ENCODE measurements at places on chromosomes 11 and 22.

GRCh38 chr11:93537049-93537448 is 6.1 kb downstream of the SMCO4 start:
- DNase-seq, result no peak

- DNase-seq, result no peak
Observed at GRCh38 chr11:70486731-70487130, 88.4 kb downstream of the CTTN start.

DNA sequence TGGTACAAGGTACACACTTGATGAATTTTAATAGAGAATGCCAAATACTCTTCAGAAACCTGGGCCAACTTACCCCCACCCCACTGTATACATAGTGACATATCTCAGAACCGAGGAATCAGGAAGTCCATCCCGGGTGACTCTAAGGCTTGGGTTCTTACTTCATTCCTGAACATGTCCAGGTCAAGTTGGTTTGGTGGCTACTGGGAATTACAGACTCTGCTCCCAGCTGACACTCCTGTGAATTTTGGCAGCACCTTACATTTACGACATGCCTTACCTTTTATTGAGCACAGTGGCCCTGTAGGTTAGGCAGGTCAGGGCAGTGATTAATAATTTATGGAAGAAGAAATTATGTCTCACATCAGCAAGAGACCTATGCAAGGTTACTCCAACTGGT is 70.1 kb upstream of the LDLRAD3 start:
- DNase-seq, result no peak

DNA sequence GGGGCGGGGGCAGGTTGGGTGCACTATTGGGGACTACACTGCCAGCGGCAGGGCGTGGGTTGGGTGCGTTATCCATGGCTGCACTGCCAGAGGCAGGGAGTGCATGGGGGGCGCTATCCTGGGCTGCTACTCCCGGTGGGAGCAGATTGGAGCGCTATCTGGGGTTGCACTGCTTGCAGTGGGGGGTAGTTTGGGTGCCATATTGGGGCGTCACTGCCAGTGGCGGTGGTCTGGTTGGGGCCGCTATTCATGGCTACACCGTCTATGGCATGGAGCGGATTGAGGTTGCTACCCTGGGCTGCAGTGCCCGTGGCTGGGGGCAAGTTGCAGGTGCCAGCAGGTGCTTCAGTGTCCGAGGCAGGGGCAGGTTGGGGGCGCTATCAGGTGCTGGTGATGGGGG is 36.2 kb downstream of the C22orf42 start:
- DNase-seq, result no peak

- DNase-seq, result peak; percentile 16
Observed at GRCh38 chr11:69718147-69718546, 14.3 kb upstream of the FGF19 start.

DNA sequence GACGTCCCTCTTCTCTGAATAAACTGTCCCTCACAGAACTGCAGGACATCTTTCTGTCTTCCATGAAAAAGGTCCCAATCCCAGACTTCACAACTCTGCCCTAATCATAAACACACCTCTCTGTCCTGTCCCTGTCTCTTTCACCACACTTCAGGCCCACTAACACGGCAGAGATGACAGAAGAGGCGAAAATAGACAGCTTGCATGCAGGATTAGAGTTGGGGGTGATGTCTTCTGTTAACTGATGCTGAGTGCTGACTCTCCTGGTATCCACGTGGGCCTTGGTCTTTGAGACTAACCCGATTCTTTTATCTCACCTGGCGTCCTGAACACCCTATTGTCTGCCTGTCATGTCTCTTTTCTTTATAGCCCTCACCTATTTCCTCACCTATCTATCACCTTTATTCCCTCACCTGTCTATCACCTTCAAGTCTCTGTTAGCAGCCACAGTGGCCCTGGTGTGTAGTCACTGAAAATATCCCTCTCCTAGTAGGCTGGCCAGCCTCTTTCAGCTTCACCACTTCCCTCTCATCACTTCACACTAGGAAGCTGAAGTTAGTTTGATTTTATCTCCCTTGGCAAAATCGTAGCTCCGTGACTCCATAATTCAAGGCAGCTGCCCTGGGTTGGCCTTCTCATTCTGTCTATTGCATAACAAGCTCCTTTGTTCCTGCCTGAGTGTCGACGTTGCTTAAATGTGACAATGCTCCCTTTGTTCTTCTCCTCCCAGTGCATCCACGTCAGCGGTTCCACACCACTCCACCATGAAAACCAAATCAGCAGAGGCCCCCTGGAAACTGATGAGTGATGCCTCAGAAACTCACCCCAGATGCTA is 30.6 kb upstream of the DRD2 start:
- DNase-seq, result no peak

DNA sequence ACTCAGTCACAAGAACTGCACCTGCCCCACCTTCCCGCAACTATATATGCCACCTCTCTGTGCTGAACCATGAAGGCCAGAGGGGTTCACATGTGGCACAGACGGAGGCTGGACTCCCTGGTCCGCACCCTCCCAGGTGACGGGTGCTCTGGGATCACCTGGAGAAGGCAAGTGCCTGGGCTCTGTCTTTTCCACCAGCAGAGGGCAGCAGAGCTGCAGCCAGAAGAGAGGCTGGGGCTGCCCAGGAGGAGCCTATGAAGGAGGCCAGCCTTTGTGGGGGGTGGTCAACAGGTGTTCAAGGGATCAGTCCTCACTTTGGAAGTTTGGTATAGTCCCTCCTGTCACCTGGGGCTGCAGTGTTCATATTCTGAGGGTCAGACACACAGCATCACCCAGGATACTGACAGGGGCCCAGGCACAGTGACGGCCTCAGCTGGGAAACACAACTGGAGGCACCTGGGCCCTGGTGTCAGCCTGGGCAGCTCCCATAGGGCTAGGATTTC is 39.2 kb upstream of the IGLL5 start:
- peak; percentile 67 for DNase-seq

DNA sequence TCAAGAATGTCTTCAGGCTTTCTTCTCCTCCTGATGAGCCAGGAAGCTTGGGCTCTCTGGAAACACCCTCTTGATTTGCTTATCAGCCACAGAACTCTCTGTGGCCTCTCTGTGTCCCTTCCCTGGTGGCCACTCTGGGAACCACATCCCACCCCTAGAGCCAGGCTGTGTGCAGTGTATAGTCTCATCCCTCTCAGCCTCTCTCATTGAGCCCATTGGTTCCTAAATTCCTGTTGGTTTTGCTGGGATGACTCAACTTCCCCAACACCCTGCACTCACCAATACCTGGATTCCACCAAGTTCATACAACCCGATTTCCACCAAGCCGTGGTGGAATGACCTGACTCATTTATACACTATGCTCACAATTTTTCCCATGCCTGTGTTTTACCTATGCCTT is 5.2 kb downstream of the IRAG1 start:
- DNase-seq, result no peak

DNA sequence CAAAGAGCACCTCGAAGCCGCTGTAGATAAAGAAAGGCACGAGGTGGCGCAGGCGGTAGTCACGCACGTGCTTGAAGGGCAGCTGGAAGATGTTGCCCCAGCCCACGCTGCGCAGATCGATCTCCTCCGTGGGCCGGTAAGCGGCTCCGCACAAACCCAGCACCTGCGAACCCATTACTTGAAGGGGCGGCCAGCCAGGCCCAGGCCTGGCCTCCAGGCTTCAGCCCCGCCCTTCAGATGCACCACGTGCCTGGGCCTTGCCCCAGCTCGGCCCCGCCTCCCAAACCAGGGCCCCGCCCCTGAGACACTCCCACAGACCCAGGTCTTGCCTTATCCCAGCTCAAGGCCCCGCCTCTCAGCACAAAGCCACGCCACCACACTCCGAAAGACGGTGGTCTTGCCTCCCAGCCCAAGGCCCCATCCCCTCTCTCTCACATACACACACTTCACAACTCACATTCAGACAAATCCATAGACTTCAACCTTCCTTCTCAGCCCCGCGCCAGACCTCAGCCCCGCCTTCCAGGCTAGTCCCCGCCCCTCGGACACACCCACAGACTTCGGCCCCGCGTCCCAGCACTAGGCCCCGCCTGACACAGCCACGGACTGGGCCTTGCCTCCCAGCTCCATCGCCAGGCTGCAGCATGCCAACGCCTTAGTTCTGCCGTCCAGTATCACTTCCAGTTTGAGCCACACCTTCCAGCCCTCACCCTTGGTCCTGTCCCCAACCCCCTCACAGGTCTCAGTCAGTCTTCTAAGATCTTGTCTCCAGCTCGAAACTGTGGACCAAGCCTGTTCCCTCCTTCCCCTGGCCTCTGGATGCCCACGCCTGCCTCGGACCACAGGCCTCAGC is 7.0 kb downstream of the UNC93B1 start:
- peak; percentile 59 for DNase-seq

- DNase-seq, result no peak
Observed at GRCh38 chr11:1270476-1270875, 39.0 kb downstream of the TOLLIP start.

- DNase-seq, result no peak
Observed at GRCh38 chr11:3674189-3674588, 3.0 kb upstream of the CHRNA10 start.

DNA sequence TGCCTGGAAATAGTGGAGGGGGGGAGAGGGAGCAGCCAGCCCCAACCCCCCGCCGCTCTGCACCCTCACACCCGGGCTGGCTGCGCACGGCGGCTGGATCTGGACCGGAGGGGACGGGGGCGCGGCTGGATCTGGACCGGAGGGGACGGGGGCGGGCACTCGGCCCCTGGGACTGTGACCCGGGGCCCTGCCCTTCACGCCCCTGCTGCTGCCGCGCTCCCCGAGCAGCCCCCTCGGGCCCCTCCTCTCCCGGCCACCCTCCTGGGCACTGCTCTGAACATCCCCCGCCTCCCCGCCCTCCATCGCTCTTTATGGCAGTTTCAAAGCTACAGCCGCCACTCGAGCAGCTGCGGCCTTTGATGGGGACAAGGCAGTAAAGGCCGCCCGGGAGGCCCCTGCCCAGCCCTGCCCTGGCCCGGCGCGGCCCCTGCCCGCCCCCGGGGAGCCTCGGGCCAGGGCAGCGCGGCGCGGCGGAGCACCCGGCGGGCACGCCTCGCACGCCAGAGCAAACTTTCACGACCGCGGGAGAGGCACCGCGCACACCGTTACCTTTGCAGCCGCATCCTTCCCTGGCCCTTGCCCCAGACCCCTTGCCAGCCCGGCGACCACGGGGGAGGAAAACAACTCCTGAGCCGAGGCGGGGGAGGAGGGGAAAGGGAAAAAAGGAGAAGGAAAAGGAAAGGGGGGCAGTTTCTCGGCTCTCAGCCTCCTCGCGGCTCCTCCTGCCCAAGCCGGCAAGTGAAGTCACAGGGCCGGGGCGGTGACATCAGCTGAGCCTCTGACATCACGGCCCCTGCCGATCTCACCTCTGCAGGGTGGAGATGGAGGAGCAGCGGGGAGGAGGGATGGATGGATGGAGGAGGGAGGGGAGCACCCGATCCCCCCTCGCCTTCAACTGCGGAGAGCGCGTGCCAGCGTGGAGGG is 13.1 kb upstream of the TCF20 start:
- peak; percentile 53 for DNase-seq

DNA sequence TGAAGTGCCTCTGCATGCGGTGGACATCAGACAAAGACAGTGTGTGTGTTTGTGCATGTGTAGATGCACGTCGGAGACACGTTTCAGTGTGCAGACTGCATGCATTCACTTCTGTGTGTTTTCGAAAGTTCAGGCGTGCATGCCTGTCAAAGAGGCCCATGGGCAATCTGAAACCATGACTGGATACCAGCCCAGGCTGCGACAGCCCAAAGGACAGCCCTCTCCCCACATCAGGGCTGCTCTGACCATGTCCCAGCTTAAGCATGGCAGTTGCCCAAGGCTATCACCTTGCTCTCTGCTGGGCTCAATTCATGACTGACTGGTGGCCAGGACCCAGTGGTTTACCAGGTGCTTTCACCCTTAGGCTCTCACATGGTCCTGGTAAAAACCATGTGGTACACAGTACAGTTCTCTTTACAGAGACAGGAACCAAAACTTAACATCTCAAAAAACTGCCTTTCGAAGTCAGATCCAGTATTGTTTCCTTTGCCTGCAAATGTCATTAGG is 423.7 kb upstream of the CADM1 start:
- DNase-seq, result no peak

- DNase-seq, result peak; percentile 50
Observed at GRCh38 chr22:23289851-23290724, 109.8 kb downstream of the BCR start.

GRCh38 chr22:49100316-49100715 is 727.4 kb downstream of the BRD1 start:
- DNase-seq, result no peak

GRCh38 chr22:35539910-35540594 is 579 bp upstream of the RASD2 start:
- DNase-seq, result peak; percentile 33

GRCh38 chr11:48307760-48308386 is 1.9 kb downstream of the OR4S1 start:
- DNase-seq, result peak; percentile 68

GRCh38 chr22:29088809-29089208 is 16.0 kb downstream of the KREMEN1 start:
- no peak for DNase-seq

DNA sequence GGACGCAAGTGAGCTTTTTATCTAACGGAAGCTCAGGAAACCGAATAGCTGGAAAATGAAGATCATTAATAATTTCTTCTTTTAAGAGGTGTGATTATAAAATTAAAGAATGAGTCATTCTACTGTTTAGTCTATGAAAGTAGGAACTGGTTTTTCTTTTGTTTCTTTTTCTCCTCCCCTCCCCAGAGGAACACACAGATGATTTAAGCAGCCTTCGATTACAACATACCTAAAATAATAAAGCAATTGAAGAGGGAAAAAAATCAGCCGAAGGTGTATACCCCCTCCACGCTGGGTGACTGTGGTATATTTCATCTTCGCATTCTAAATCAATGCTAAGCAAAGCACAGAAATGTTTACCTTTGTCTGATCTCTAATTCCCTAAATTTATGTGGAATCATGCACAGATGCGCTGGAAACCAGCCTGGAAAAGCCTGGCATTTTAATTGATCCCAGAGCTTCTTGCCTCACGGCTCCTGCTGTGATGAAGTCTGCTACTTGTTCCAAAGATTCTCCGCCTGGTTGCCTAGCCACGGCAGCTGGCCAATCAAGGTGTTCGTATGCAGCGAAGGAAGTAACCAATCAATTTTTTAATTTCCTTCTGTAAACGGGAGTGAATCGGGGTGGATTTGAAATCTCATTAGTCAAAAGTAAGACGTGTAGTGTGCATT is 133.9 kb downstream of the FANCF start:
- DNase-seq, result no peak

Measured in stimulated activated CD4-positive, alpha-beta T cell treated with anti-CD3 and anti-CD28 coated beads, Interleukin-1b, Interleukin-23, amount 100 ng/mL, for 48 hours (primary cell).